Activated T-cell treated with anti-CD3 and anti-CD28 coated beads, Interleukin-2, amount 50 U/mL, for 4 hours (primary cell): ENCODE measurements at places on chromosomes 13 and 19. TPM values are rescaled to one million over a fixed set of nuclear protein-coding genes. Genes with fewer than 3 reads are reported as not detected.

Gene ZNF285
- total RNA-seq: 0.35 TPM

GRCh38 chr19:10450853-10451609, 30.7 kb downstream of the PDE4A start:
- no peak for DNase-seq

GRCh38 chr13:52158629-52159158, 703 bp downstream of the NEK3 start:
- DNase-seq: no peak

Gene MADCAM1
- 0.19 TPM for total RNA-seq

GRCh38 chr13:100129605-100130004, 40.7 kb downstream of the PCCA start:
- no peak for DNase-seq

- no peak for DNase-seq
Observed at GRCh38 chr13:25973576-25973975, 78.2 kb downstream of the SHISA2 start.

DNA sequence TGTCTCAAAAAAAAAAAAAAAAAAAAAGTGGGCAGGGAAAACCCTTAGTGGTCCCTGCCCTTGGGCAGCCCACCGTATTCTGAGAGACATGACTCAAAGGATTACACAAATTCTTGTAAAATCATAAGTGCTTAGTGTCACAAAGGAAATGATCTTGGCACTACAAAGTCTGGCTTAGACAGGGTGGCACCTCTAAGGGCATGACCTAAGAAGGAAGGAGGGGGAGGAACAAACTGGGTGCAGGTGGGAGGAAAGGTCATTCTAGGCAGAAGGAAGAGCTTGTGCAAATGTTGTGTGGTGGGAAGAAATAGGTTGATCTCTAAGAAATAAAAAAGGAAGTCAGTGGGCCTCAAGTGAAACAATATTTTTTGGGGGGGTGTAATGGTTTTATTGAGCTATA, 10.4 kb downstream of the PNPLA6 start:
- no peak for DNase-seq

GRCh38 chr13:32902029-32902780, 114.0 kb upstream of the KL start:
- DNase-seq: no peak

Gene CLPTM1
- total RNA-seq: 103 TPM

Gene ACP7
- total RNA-seq: not detected

GRCh38 chr13:83311886-83312577, 570.2 kb downstream of the SLITRK1 start:
- no peak for DNase-seq

Gene YJEFN3
- total RNA-seq: 13.4 TPM

- no peak for DNase-seq
Observed at GRCh38 chr13:30022796-30023195, 172.4 kb upstream of the UBL3 start.

Gene CRLF1
- total RNA-seq: 0.76 TPM

GRCh38 chr13:44322928-44323327, 50.7 kb upstream of the SERP2 start:
- DNase-seq: no peak

- no peak for DNase-seq
Observed at GRCh38 chr19:42113641-42114348, 18.5 kb downstream of the POU2F2 start.
